ENCODE measurements at places on chromosomes 3 and 15. TPM values are rescaled to one million over a fixed set of nuclear protein-coding genes. Genes with fewer than 3 reads are reported as not detected.
A peak's percentile ranks its signal among the peaks of the same experiment; 100 is the strongest.

Gene PODXL2
- 0.43 TPM for total RNA-seq

Gene SLC9C1
- total RNA-seq: not detected

Gene ACTC1
- total RNA-seq: not detected

- no peak for DNase-seq
These were observed 170.8 kb upstream of the MITF start for GRCh38 chr3:69568458-69568857.

- no peak for DNase-seq
These were observed 90.2 kb upstream of the VGLL4 start for GRCh38 chr3:11733914-11734313.

DNA sequence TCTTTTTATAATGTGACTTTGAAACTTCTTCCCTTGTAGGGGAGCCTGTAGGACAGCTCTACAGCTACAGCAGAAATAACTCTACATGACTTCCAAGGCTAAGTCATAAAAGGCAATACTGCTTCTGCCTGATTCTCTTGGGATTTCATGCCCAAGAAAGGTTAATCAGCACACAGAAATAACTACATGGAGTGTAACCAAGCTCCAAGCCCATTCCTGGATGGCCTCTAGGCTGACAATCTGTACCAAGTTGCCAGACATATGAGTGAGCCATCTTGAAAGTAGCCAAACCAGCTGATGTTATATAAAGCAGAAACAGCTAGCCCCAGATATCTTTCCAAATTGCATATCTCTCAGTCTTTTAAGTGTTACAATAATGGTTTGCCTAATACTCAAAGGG lies 75.8 kb upstream of the OSTN start:
- DNase-seq: no peak

- no peak for DNase-seq
These were observed 29.9 kb downstream of the CDAN1 start for GRCh38 chr15:42707068-42707467.

GRCh38 chr15:91853948-91854638 lies 585 bp downstream of the SLCO3A1 start:
- peak; percentile 53 for DNase-seq

GRCh38 chr3:58052373-58053273 lies 44.4 kb downstream of the FLNB start:
- peak; percentile 61 for DNase-seq

GRCh38 chr15:30062881-30063280 lies 19.9 kb upstream of the GOLGA8J start:
- no peak for DNase-seq

Measured in activated naive CD4-positive, alpha-beta T cell treated with anti-CD3 and anti-CD28 coated beads, Interleukin-2, amount 50 U/mL, for 72 hours (primary cell).